ENCODE measurements at places on chromosomes 1 and 21.

DNA sequence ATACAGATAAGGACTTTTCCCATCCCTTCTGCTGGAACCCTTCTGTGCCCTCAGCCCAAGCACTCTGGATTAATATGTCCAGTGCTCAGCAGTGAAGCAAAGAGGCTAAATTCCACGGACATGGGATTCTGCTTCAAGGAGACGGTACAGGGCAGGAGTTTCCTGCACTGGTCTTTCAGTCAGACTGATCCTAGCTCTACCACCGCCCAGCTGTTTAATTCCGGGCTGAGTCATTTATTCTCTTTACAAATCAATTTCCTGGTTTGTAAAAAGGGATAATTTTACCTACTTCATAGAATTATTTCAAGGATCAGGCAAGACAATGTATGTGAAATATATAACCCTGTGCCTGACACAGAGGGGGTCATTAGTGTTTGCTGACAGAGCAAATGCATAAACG, 41.6 kb upstream of the NRDC start:
- no peak for DNase-seq

GRCh38 chr1:24865168-24865567, 64.9 kb downstream of the RUNX3 start:
- DNase-seq, result no peak

- DNase-seq, result no peak
Observed at GRCh38 chr1:161987872-161988271, 35.8 kb downstream of the OLFML2B start.

DNA sequence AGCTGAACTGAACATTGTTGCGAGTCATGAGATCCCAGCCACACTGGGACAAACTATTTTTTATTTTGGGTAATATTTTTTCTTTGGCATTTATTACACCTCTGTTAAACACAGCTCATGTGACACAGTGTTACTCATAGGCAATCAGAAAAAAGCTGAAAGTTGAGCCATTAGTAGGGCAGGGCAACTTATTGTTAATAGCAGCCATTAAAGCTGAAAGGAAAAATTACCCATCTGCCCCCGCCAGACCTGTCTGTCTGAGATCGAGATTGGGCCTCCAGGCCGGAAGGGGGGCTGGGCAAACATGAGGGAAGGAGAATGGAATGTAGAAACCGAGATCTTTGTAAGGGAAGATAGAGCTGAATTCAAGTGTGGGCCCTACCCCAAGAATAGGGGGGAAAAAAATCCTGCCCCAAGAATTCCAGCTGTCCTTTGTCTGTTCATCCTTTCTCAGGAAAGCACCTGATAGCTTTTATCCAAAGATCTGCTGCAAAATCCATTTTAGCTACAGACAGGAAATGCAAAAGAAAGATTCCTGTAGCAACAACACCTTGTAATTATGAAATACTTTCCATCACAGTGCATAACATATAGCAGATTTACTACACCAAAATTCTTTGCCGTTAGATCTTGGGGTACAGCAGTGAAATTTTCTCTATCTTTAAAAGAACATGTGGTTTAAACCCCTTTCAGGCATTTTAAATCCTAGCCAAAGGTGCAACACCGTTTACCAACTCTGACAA, 212.8 kb downstream of the PBX1 start:
- DNase-seq, result no peak

GRCh38 chr1:172085317-172085716, 244.0 kb downstream of the DNM3 start:
- no peak for DNase-seq

DNA sequence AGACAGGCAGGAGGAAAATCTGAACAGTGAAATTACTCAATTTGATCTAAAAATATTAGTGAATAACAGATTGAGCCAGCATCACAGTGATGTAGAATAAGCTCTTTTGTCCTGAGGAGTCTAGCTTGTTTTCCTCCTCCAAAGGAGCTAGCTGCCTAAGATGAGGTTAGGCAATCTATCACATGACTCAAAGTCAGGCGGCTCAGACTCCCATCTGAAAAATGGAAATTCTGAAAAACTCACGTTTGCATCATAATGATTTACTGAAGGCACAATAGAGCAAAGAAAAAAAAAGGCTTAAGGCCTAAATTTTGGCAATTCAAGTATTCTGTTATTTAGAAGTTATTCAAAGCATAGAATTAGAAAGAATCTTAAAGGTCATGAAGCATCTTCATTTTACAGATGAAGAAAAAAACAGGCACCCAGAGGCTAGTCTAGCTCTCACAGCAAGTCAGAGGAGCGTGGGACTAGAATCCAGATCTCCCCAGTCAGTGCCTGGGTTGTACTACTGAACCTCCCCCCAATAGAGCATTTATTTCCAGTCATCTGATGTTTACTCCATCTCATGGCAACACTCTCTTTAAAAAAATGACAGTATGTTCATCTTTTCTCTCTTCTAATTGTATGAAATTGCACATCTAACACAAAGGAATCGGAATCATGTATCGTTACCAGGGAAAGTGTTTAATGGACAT, 62.5 kb upstream of the ATF3 start:
- DNase-seq, result peak; percentile 25

- no peak for DNase-seq
Observed at GRCh38 chr1:231801042-231801585, 174.5 kb downstream of the DISC1 start.

- DNase-seq, result no peak
Observed at GRCh38 chr21:43902441-43902840, 37.4 kb downstream of the AGPAT3 start.

- peak; percentile 68 for DNase-seq
Observed at GRCh38 chr1:45686015-45686287, 382 bp downstream of the GPBP1L1 start.

DNA sequence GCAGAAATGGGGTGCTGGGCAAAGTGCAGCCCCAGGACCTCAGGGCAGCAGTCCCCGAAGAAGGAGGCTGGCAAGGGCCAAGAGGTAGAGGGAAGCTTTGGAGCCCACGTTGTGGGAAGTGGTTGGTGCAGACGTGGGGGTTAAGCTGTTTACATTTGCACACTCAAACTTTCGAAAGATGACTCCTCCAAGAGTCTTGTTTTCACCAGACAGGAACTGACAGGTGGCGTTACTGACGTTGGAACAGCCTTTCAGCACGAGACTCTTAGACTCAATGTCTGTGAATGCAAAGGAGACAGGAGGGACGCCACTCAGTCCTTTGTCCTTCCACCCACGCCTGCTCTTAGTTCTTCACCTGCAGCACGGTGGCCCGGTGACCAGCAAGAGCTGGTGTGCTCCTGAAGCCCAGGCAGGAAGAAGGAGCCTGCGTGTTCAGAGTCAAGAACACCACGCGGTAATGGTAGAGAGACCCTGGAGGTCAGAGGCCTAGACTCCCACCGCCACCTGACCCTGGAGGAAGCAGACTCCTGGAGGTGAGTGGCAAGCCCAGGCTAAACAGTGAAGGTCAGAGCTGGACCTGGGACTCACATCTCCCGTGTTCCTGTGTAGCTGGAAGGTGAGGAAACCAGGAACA, 15.9 kb downstream of the LYPD8 start:
- DNase-seq, result no peak

- no peak for DNase-seq
Observed at GRCh38 chr1:182046763-182047162, 14.7 kb downstream of the ZNF648 start.

DNA sequence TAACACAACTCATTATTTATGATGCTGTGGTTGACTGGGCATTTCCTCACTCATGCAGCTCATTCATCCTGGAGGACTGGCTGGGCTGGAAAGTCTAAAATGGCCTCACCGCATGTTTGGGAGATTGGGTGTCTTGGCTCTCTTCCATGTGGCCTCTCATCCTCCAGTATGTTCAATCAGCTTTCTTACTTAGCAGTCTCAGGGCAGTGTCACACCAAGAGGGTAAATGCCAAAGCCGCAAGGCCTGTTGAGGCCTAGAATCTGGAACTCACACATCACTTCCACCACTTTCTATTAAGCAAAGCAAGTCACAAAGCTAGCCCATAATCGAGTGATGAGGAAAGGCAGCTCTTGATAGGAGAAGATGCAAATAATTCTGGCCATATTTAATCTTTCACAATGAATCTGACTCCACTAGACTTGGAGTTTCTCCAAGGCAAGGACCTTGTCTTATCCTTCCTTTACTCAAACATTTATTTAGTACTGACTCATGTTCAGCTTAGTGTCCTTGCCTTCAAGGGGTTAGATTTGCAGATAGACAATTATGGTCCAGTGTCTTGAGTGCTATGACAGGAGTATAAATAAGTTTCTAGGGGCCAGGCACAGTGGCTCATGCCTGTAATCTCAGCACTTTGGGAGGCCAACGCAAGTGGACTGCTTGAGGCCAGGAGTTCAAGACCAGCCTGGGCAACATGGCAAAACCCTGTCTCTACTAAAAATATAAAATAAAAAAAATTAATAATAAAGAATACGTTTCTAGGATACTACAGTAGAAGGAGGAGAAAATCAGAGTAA, 45.1 kb downstream of the TMEM53 start:
- DNase-seq, result no peak

GRCh38 chr1:43404353-43404752, 14.7 kb downstream of the SZT2 start:
- DNase-seq, result no peak

DNA sequence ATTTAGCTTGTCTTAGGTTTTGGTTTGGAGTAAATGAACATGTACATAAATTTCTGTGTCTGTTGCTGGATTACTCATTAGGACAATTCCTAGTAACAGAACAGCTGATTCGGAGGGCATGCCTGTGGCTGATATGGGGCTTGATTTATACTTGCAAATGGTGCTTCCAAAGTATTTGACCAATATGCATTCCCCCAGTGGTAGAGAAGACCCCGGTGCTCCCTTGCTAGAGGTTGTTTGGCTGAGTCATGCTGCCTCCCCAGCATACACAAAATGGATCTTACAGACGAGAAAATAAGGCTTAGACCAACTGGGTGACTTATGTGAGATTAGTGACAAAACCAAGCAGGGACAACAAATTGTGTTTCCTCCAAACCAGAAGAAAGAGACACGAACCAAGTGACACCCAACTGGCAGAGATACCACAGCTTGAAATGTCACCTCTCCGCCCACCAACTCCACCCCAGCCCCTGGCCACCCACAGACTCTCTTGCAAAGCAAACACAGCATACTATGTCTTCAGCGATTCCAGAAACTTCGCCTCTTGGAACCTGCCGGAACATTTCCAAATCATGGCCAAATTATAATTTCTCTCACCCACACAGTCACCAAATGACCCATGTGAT, 75.9 kb upstream of the ETS2 start:
- no peak for DNase-seq

DNA sequence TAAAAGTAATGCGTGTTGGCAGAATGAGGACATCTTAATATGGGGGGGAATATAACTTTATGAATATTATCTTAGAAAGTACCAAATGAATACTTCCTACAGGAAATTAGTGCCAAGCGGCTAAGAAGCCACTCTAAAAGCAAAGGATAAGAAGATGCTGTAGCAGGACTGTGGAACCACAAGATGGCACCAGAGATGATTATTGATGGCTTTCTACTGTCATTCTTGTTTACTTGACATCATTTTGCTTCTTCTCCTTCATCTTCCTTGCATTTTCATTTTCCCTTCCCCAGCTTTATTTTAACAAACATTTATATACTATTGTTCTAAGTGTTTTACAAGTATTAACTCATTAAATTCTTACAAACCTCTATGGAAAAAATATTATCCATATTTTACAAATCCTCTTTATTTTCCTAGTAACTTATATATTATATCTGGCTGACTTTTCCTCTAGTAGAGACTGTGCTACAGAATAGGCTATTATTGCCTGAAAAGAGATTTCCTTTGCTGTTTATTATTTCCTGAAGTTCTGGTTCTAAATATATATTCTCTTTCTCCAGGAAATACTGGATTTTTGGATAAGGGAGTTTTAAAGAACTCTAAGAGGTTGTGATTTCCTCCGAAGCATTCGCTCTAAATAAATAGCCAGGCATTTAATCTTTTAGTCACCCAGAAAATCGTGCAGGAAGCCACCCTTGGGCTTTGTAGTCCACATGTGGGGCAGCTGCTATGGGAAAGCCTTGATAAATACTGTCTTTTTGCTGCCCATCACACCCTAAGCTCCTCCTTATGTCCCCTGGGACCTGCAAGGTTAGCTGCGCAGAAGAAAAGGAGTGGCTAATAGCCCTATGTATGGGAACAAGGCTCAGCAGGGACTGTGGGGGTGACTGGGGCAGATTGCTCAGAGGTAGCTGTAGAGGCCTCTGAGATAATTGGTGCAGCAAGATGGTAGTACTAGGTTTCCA, 69.8 kb downstream of the TPR start:
- peak; percentile 3 for DNase-seq

DNA sequence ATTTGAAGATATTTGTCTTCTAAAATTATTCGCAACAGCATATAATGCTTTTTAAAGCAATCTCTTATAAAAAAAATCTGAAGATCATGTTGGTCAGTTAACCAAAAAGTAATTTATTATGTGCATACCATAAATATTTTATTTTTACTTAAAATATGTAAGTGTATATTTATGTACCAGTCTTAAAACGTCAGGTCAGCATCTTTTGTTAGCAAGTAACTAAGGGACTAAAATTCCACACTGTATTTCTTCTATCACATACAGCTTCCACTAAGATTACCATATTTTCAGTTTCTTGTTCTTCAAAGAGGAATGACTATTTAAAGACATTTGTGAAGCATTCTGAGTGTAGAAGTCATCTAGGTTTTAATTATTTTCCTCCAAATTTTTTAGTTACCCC, 19.6 kb downstream of the NEGR1 start:
- no peak for DNase-seq

DNA sequence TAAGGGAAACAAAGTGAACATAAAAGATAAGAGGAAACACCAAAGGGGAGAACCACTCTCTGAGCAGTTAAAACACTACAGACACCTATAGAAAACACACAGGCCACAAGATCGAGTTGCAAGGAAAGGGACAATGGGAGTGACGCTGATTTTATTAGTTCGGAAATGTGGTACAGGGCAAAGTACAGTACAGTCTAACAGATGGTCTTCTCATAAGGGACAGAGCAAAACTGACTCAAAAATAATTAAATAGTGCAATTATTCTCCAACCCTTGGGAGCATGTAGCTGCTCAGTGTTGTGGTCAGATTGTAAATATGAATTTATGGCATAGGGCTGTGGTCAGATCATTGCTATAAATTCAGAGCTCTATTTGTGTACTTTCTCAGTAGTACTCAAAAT, 352.0 kb downstream of the USH2A start:
- no peak for DNase-seq

DNA sequence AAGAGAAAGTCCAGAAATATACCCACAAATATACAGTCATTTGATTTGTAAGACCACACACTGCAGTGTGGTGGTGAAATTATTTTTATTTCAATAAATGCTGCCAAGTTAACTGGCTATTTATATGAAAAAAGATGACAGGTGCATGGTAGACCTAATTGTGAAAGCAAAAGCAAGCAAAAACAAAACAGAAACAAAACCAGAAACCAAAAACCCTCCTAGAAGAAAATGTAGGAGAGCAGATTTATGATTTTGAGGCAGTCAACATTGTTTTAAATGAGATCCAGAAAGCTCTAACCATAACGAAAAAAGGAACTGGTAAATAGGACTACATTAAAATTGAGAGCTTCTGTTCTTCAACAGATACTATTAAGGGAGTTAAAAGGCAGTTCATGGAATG, 303.6 kb downstream of the PRDM2 start:
- no peak for DNase-seq

DNA sequence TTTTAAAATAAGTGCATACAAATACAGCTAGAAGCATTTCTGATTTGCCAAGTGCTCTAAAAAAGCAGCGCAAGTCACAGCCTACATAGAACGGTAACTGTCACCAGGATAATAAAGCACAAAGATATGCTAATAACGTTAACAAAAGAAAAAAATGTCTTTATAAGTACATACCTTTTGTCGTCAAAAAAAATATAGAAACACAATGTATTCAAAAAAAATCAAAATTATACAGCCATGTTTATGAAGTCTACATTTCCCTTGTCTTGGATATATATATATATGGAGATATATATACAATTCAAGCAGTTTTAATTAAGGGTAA, 3.2 kb downstream of the IRF2BP2 start:
- no peak for DNase-seq

Measured in midbrain (tissue), 1 donor.